ENCODE measurements at places on chromosomes 7 and 10. TPM values are rescaled to one million over a fixed set of nuclear protein-coding genes. Genes with fewer than 3 reads are reported as not detected.
A peak's percentile ranks its signal among the peaks of the same experiment; 100 is the strongest.

DNA sequence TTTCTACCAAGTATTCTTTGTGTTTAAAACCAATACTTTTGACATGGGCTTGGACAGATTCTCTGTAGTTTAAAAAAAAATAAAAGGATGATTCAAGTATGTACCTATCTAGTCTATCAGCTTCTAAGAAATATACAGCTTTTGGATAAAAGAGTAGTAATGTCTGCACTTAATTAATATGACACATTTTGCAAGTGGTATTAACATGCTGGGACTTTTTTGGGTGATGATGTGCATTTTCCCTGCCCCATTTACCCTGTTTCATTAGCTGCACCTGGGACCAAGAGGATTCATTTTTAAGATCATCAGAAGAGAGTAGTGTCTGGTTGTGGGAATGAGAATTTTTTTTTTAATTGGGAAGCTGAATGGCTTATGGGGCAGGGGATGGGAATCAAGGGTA is 236.2 kb upstream of the KLF14 start:
- DNase-seq = no peak

The ABCC2 gene
- total RNA-seq = 1.1 TPM

DNA sequence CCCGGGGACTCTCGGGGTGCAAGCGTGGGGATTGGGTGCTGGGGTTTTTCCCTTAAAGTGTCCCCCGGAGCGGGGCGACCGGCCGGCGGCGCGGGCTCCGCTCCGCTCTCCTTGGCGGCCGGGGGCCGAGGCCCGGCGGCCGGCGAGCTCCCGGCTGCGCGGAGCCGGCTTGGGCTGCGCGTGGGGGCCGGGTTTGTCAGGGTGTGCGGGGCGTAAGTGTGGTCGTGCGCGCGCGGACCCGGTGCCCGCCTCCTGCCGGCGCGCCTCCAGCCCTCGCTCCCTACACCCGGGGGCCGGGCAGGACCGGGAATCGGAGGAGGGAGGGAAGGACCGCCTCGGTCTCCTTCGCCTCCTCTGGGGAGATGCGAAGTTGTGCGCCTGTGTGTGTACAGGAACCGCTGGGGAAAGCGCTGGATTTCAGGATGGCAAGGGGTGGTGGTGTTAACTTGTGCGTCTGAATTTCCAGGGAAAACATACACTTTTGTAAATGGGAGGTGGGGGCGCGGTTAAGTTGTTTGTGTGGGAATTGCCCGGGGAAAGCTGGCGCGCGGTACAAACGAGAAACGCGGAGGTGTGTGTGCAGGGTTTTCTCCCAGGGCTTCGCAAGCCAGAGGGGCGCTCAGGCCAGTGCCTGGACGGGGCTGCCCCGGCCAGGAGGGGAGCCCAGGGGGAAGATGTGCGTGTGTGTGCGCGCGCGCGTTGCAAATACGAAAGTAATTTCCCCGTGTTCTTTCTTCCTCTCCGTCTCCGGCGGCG is 737 bp downstream of the ZMIZ1 start:
- DNase-seq = peak; percentile 69

The TIAL1 gene
- total RNA-seq = 58.3 TPM

- no peak for DNase-seq
These were observed 44.2 kb downstream of the BPGM start for GRCh38 chr7:134690614-134691504.

- DNase-seq = no peak
These were observed 85.3 kb upstream of the RPA3 start for GRCh38 chr7:7803715-7804178.

The YAE1 gene
- 32.1 TPM for total RNA-seq

- no peak for DNase-seq
These were observed 37.5 kb upstream of the AGK start for GRCh38 chr7:141513720-141514119.

GRCh38 chr7:8585591-8585990 is 152.2 kb downstream of the NXPH1 start:
- DNase-seq = no peak

- no peak for DNase-seq
These were observed 412.7 kb upstream of the ANKRD30A start for GRCh38 chr10:36712695-36713094.

- no peak for DNase-seq
These were observed 2.6 kb downstream of the FAM241B start for GRCh38 chr10:69632516-69633199.

The MALRD1 gene
- 2.7 TPM for total RNA-seq

The CHRM2 gene
- total RNA-seq = 0.18 TPM

GRCh38 chr7:73738220-73738611 is 386 bp downstream of the ABHD11 start:
- DNase-seq = peak; percentile 74

The PRPS1L1 gene
- total RNA-seq = not detected

The NPC1L1 gene
- not detected for total RNA-seq

The CBLL1 gene
- 13.9 TPM for total RNA-seq

- DNase-seq = no peak
These were observed 193.6 kb downstream of the MAD1L1 start for GRCh38 chr7:2038931-2039728.

DNA sequence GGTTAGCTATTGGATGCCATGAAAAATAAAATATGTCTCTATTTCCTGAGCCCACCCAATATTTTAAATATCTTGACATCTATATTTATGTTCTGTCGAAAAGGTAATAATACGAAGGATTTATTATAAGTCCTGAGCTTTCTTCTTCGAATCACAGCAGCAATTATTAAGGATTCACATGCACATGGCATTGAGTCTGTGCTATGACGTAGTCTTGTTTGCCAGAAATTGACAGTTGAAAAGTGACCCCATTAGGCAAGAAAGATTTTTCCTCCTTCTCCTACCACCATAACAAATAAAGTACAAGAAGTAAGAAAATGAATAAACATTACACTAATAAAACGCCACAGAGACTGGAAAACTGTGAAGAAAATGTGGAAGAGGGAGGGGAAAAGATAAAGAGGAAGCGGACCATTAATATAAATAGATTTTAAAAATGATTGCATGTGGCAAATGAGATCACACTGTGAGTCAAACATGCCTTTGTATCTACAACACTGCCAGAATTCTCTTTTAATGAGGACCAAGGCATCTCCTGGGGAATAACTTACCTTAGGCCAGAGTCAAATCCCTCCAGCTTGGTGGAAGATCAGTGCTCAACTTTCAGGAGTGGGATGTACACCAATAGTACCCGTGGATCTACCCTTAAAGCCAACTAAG is 21.6 kb downstream of the FZD1 start:
- DNase-seq = no peak

- peak; percentile 92 for DNase-seq
These were observed 11.9 kb downstream of the HNRNPF start for GRCh38 chr10:43396928-43397624.

DNA sequence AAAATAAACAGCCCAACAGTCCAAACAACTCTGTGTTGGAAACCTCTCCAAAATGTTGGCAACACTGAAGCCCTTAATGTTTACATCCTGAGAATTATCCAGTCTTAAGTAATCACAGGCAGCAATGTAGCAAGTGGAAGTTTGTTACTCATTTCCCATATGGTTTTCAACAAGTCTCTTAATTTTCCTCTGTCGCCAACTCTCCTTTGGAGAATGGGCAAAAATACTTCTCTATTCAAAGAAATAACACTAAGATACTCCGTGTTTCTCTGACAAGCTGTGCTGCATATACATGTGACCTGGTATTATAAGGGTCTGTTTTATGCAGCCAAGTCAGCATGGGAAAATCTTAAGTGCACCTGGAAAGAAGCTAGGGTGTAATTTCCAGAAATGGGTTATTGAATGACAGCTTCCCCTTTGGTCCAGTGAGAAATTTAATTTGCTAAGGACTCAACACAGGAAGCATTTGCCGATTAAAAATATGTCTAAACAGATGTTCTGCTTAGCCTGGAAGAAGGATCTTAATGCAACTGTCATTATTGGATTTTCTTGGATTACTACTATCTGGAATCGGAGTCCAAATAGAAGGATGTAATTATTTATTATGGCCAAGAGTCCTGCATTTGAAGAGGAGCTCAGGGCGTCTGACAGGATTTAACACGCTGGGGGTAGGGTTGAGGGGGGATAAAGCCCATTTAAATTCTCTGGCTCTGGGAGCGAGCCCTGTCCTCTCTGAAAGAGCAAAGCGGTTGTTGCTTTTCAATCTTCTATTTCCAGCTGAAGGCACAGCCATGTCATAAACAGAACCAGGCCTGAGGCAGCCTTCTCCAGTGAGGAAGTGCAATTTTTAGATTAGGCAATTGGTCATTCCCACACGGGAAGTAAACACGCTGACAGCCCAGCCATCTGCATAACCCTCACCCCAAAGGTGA is 73.1 kb downstream of the TLL2 start:
- DNase-seq = peak; percentile 96

DNA sequence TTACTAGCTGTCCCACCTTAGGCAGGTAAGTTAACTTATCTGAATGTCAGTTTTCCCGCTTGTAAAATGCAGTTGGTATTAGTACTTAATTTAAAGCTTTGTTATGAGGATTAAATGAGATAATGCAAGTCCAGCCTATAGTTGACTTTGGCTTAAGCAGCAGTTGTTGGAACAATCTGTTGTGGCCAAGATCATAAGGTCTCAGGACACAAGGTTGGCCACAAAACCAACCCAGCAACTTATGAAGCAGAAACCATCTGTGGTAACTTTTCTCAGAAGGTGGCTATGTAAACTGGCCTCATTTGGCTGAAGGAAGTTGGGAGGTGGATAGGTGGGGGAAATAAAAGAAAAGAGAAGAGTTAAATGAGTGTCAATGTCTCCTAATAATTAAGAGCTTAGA is 29.4 kb downstream of the ENTPD1 start:
- DNase-seq = no peak

GRCh38 chr10:47349516-47349915 is 1.4 kb downstream of the RBP3 start:
- no peak for DNase-seq

The AFAP1L2 gene
- total RNA-seq = 20.7 TPM

DNA sequence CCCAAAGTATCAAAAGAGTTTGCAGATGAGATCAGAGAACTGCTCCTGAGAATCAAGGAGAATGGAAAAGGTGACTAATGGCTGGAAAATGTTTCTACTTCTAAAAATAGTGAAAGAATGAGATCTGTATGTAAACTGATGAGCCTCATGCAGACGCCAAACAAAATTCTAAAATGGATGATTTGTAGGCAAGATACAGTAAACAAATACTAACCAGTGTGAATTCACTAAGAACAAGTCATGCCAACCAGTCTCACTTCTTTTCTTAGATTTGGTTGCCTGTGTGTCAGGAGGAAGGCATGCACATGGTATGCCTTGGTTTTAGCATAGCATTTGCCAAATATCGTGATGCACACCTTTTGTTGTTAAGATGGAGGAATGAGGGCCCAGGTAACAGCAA is 94.9 kb upstream of the PIK3CG start:
- DNase-seq = no peak

The ELFN1 gene
- total RNA-seq = 4.4 TPM

- DNase-seq = no peak
These were observed 151.5 kb downstream of the GLI3 start for GRCh38 chr7:42085531-42085930.

- DNase-seq = no peak
These were observed 21.0 kb downstream of the COBL start for GRCh38 chr7:51295440-51296245.

The RGS10 gene
- 47.6 TPM for total RNA-seq

The LGI1 gene
- 21.1 TPM for total RNA-seq

The NODAL gene
- 0.04 TPM for total RNA-seq

GRCh38 chr10:52542906-52543305 is 228.8 kb downstream of the DKK1 start:
- DNase-seq = no peak

The TAS2R4 gene
- 1.5 TPM for total RNA-seq

DNA sequence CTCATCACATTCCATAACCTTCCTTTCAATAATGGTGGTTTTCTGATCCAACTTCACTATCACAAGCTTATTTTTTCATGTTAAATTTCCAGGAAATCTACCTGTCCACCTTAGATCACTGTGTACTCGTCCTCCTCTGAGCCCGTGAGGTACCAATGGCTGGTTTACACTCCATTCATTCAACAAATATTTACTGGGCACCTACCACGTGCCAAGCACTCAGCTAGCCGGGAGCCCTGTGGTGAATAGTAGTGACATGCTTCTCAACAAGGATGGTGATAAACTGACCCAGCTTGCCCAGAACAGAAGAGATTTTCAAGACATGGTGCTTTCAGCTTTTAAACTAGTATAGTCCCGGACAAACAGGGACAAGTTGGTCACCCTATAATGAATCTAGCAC is 98.2 kb downstream of the FAM204A start:
- DNase-seq = no peak

DNA sequence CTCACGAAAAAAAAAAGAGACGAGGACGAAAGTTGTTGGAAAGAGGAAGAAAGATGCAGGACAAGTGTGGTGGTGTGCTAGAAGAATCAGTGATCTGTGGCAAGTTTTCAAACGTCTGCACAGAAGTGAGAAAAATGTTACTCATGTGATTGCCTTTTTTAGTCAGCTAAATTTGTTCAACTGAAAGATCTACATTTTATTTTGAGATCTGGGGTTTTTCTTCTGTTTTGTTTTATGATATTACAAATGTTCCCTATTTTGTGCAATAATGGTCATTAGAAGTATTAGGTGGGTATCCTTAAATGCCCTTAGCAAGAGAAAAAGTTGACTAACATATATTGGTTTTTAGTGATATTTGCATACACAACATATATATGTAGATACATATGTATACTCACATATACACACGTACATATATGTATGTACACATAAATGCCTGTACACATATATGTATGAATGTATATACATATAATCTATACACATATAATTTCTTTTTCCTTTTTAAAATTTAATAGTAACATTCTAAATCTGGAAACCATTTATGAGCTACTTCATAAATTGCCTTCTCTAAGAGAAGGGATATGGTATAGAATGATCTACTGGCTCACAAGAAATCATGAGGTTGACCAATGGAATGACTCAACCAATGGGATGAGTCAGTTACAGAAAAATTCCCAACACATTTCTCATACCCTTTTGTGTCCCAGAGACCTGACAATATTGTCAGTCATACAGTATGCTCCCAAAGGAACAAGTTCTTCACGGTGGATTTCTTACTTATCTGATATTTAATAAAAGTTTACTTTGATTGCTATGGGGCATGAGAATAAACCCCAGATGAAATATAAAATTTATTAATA is 38.4 kb downstream of the SLC39A12 start:
- no peak for DNase-seq

DNA sequence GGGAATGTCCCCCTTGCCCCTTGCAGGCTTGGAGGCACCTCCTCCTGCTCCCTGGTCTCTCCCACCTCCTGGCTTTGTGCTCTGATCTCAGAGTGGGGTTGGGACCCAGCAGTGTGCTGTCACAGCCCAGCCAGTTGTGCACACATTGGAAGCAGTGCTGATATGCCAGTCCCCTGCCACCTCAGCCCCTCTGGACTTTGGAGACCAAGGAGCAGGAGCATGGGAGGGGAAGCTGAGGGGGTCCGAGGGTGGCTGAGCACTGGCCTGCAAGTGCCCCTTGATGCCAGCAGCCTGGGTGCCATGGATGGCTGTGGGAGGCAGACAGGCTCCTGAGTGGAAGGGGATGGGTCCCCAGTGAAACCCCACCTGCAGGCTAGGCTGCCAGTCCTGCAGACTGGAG is 235.4 kb downstream of the ZNF716 start:
- no peak for DNase-seq

GRCh38 chr10:99785646-99786045 is 3.2 kb downstream of the ABCC2 start:
- no peak for DNase-seq

- no peak for DNase-seq
These were observed 210.2 kb upstream of the NPY start for GRCh38 chr7:24073651-24074420.
